OCI-LY7 (cell line): ENCODE measurements at places on chromosomes 5 and 9. TPM values are rescaled to one million over a fixed set of nuclear protein-coding genes. Genes with fewer than 3 reads are reported as not detected.
A peak's percentile ranks its signal among the peaks of the same experiment; 100 is the strongest.

The DPM2 gene
- 47.7 and 50.7 TPM in 2 replicates for total RNA-seq

The SET gene
- 686 and 701 TPM in 2 replicates for total RNA-seq

The TMC1 gene
- total RNA-seq: not detected in 2 replicates

The PLGRKT gene
- 26.1 and 26.2 TPM in 2 replicates for total RNA-seq

GRCh38 chr9:974996-975739 is 1.3 kb upstream of the DMRT3 start:
- no peak for DNase-seq

GRCh38 chr9:68896486-68896885 is 117.4 kb downstream of the PRKACG start:
- DNase-seq: no peak

GRCh38 chr5:56270568-56271392 is 37.6 kb upstream of the ANKRD55 start:
- DNase-seq: peak; percentile 78

DNA sequence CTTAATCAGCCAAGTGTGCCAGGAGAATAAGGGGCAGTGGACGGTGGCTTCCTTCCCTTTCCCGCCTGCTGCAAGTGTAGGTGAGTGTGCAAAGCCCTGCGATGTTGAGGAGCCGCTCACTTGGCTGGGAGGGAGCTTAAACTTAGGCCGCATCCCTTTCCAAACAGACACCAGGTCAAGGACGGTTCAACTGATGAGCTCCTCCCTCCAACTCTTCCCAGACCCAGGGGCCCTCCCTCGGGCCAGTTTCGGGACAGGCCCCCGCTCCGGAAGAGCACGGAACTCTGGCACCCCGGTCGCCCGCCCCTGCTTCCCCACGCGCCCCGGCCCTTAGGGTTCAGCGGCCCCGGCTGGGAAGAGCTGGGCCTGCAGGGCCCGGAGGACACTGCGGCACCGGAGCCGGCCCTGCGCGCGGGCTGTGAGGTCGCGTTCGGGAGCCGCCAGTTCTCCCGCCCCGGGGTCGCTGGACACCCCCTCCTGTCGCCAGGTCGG is 481 bp downstream of the MRPL36 start:
- peak; percentile 38 for DNase-seq

GRCh38 chr5:37478121-37478894 is 99.2 kb downstream of the WDR70 start:
- no peak for DNase-seq

GRCh38 chr5:131316026-131316425 is 52.2 kb downstream of the CDC42SE2 start:
- no peak for DNase-seq

DNA sequence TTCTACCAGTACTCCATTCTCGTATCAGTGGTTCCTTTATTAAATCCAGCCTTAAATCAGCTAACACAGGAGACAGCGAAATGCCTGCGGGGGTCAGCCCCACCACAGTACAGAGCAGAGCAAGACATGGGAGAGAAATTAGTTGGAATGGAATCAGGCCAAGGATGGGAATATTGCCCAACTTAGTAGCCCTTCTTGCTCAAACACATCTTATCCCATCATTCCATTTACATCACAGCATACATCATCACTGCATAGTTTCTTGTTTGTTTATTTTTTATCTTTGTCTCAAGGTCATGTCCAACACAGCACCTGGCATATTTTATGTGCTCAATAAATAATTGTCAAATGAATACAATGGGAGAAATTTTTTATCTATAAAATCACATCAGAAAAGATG is 34.3 kb upstream of the DAB2 start:
- DNase-seq: no peak

DNA sequence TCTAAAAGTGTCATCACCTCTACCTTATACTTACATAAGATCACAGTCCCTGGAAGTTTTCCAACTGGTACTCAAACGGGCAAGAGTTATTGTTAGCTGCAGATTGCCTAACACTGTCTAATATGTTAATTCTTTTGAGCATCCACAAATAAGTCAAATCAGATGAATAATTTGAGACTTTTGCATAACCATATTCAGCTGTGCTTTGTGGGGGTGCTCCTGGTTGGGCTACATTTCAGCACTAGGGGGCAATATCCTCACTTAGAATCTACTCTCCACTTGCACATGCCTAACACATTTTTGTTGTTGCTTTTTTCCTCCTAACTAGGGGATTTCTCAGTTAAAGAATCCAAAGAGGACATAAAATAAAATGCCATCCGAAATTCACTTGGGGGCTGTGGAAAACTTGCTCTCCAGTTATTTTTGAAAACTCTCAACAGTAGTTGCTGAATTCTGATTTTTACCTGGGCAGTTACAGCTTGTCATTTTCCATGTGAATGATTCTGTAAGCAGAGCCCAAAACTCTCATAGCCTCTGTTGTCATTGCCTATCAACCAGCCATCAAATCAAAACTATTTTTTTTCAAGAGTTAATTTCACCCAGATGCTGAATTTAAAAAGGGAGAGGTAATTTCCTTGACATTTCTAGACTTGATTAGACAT is 71.5 kb downstream of the TRIM36 start:
- DNase-seq: peak; percentile 60
